HCT116 (cell line): ENCODE measurements at places on chromosomes 16 and 17.
A peak's percentile ranks its signal among the peaks of the same experiment; 100 is the strongest.

DNA sequence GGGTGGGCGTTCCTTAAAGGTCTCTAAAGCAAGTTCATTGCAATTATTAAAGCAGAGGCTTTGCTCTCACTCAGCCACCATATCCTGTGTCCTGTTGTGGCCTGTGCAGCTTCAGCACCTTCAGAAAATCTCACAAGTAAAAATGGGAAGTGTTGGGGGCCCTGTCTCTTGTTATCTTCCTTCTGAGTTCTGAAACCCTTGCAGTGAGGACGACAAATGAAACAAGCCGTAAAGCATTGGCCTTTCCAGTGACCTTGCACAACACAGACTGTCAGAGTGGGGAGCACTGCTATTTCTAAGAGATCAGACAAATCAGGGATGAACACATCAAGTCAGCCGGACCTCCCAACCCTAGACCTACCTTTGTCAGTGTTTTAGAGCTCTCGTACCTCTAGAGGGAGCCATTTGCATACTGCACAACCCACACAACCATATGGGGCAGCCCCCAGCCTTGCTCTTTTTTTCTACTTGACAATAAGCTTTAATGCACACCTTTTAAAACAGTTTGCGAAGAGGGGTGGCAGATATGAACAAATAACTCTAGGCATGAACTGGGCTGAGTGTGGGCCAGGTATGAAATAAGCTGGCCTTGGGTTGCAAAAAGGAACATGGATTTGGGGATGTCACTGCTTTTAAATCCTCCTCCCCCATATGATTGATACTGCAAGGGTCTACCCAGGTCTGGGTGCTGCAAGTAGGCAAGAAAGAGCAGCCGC lies 89.8 kb downstream of the KATNIP start:
- H3K27me3 ChIP-seq: no peaks in the 10 kb centered on the region
- DNase-seq: peak; percentile 21
- no peaks in the 10 kb centered on the region for H3K4me1 ChIP-seq
- no peak overlapping the region for H3K4me3 ChIP-seq
- H3K36me3 ChIP-seq: no peaks in the 10 kb centered on the region
- H3K27ac ChIP-seq: no peak overlapping the region

DNA sequence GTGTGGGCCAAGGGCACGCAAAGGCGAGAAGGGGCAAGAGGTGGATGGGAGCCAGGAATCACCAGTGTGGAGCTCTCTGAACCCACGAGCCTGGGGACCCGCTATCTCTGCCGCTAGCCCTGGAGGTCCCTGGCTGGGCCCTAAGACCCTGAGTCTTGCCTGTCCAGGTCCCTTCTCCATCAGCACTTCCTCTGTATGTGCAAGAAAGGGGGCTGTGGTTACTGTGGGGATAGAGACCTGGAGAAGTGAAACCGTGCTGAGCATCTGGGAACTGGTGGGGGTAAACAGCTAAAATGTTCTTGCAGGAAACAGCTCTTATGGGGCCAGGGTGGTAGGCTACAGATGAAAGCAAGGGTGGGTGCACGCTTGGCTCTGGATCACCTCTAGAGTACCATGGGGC lies 3.1 kb downstream of the SPNS3 start:
- H3K27ac ChIP-seq: no peak overlapping the region
- no peaks in the 10 kb centered on the region for H3K27me3 ChIP-seq
- no peak overlapping the region for H3K4me3 ChIP-seq

DNA sequence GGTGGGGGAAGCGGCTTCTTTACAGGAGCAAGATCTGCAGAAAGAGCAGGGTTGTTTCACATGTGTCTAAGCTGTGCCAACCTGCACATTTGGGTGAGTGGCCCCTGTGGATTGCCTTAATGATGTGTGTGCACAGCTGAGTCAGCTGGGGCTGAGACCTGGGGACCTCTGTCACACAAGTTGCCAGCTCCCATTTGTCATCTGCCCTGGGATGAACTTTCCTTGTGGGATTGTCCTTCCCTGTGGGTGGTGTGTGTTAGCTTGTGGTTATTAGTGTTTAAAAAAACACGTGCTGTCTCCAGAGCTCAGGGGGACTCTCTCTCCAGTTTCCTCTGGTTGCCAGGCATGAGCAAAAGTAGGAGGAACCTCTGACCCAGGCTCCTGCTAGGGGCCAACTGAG lies 400.5 kb upstream of the CCL2 start:
- no peaks in the 10 kb centered on the region for H3K36me3 ChIP-seq
- no peak overlapping the region for H3K4me3 ChIP-seq
- no peaks in the 10 kb centered on the region for H3K27me3 ChIP-seq
- H3K4me1 ChIP-seq: no peaks in the 10 kb centered on the region

- H3K27ac ChIP-seq: no peak overlapping the region
- H3K4me3 ChIP-seq: no peak overlapping the region
- no peaks in the 10 kb centered on the region for H3K4me1 ChIP-seq
- DNase-seq: no peak
These were observed 28.1 kb downstream of the USP32 start for GRCh38 chr17:60363700-60364405.

DNA sequence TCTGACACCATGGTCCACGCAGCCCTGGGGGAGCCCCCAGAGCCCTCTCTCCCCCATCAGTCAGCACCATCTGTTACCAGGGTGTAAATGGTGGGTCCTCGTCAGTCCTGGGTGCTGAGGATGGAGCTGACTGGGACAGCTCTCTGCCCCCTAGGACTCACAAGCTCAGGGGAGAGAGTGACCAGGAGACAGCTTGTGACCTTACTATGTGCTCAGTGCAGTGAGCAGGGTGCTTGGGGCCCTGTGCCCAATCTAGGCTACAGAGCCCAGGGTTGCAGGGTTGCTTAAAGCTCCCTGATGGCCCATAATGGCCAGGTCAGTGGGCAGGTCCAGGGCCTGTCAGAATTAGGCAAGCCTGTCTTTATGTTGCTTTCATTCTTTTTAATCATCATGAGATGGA lies 11.3 kb downstream of the MMP2 start:
- no peaks in the 10 kb centered on the region for H3K36me3 ChIP-seq
- no peak overlapping the region for H3K27ac ChIP-seq
- H3K4me1 ChIP-seq: no peaks in the 10 kb centered on the region
- peaks cover 7% of the 10 kb centered on the region for H3K27me3 ChIP-seq
